ENCODE measurements at places on chromosomes 3 and 15.

- DNase-seq, result no peak
These were observed 36.4 kb upstream of the LAMP3 start for GRCh38 chr3:183198939-183199338.

- no peak for DNase-seq
These were observed 216.6 kb upstream of the PRICKLE2 start for GRCh38 chr3:64441861-64442260.

DNA sequence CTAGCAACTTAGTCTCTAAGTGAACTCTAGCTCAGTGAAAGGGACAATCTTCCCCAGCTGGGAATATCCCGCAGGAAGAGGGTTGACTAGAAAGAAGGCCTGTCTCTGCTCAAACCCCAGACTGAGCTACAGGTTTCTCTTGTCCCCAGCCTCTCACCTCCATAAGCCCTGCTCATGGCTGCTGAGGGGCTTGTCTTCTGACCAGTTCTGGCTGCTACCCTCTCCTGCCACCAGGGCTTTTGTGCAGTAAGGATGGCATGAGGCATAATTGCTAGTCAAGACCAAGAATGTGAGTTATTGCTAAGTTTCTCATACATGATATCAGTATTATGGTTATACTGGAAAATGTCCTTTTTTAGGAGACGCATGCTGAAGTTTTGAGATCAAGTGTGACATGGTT lies 21.3 kb downstream of the WDR53 start:
- DNase-seq, result no peak

- DNase-seq, result no peak
These were observed 95.0 kb downstream of the DHX30 start for GRCh38 chr3:47897954-47898353.

DNA sequence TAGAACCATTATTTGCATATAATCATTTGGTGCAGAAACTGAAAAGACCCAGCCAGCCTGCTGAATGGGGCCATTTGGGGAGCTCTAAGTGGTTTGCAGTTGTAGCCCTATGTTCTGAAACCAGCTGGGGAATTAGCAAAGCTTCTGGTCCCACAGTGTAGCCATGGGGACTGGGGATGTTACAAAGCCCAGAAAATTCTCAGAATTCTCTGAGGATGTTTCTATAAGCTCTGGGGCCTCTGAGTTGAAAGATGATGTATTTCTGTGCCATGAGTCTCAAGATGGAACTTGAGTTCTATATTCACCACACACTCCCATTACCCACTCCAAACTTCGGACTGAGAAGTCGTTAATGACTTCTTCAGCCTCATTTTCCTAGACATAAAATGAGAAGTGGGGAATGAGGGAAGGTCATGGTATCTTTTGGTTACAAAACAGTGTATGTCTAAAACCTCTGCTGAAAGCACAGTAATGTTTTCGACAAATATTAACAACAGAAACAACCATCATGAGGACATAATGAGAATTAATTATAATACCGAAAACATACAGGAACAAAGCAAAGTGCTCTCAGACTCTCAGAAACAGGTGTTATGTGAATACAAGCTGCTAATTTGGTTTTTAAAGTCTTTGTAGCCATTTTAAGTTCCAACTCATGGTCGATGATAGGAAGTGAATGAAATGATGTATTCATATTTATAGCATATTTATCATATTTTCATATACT lies 89.4 kb downstream of the RFTN1 start:
- DNase-seq, result no peak

DNA sequence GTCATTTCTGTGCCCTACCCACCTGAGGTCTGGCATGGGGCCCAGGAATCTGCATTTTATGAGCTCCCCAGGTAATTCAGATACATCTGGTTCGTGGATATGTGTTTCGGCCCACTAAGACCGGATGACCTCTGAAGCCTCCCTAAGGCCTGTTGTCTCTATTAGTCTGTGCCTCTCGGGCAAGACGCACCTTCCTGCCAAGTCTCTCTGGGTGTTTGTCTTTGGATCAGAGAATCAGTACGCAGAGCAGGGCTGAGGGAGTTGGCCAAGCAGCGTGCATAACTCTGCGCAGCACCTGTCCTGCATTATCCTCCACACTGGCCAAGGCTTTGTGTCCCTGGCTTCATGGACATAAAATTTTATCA lies 181.0 kb downstream of the THSD4 start:
- no peak for DNase-seq

DNA sequence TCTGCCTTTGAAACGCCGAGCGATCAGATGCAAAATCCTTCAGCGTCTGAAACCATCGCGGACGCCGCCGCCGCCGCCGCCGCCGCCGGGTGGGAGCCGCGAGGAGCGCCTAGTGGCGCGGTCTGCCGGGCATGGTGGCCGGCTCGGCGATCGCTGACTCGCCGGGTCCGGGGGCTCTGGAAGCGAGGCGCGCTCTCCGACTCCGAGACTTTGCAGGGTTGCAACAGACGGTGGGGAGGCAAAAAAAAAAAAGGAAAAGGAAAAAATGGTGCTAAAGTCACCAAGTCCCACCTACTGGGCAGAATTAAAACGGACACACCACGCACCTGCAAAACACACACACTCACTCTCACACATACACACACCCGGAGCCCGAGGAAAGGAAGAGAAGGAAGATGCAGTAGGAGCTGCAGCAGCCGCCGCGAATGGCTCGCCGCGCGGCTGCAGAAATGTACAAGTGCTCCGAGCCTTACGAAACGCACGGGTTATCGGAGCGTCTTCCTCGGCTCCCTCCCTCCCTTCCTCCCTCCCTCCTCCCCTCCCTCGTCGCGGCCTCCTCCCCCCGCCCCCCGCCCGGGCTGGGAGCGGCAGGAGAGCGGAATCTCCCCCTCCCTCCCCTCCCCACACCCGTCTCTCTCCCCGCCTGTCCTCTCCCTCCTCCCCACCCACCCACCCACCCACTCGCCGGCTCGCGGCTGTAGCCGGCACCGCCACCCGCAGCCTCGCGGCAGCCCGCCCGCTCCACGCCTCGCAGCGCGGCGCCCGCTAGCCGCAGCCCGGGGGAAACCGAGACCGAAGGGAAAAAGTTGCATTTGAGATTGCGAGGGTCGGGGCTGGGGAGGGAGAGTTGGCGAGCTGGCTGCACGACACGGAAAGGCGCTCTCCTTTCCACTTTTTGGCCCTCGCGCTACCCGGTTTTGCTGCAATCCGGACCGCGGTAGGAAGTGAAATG lies at the start of gene NTRK3:
Gene NTRK3 (minus strand): TSS at position 461 of the 952 bp plus-strand sequence. CDS start 586 bp downstream, outside the sequence.
- DNase-seq, result no peak

- no peak for DNase-seq
These were observed 148.1 kb downstream of the WDR72 start for GRCh38 chr15:53611145-53611920.

- DNase-seq, result no peak
These were observed 293.0 kb downstream of the UBE2E2 start for GRCh38 chr3:23496165-23496564.

GRCh38 chr3:171954690-171955383 lies 84.5 kb upstream of the FNDC3B start:
- no peak for DNase-seq

GRCh38 chr3:159668990-159669476 lies 319.6 kb upstream of the IL12A start:
- DNase-seq, result no peak

GRCh38 chr3:141371882-141372281 lies 3.6 kb downstream of the ZBTB38 start:
- DNase-seq, result no peak

GRCh38 chr3:184332370-184333090 lies 4.9 kb upstream of the FAM131A start:
- DNase-seq, result no peak
